Putamen (tissue), 1 donor: ENCODE measurements at places on chromosomes 7 and 10.

DNA sequence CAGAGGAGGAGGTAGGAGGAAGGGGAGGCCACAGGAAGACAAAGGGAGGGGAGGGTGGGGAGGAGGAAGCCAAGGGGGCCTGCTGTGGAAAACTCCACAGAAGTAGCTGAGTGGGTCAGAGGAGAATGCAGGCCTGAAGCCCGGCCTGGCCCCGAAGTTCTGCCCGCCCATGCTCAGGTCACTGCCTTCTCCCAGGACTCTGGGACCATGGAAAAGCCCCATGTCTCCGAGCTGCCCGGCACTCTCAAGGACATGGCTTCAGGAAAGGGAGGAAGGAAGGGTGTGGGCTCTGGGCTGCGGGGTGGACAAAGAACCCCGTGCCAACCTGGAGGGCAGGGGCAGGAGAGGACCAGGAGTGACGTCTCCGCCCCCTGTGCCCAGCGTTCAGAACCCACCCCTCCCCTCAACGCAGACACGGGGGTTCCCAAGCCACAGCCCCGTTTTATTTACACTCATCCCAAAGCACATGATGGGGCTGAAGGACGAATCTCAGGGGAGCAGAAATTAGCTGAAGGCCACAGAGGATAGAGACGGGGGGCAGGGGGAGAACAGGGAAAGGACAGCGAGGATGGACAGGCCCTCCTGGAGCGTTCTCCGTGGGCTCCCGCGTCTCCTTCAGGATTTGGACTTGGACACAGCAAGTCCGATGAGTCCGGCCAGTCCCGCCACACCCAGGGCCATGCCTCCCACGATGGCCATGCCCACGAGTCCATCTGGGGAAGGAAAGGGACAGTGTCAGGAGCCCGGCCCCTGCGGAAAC lies 1.8 kb upstream of the CLDN15 start:
- no peak for DNase-seq

GRCh38 chr7:128379900-128380479 lies 18.5 kb upstream of the PRRT4 start:
- no peak for DNase-seq

GRCh38 chr7:18495412-18496340 lies at the start of gene HDAC9:
Gene HDAC9 (plus strand): TSS chr7:18495749. CDS start chr7:18496303, 554 bp downstream.
- peak; percentile 84 for DNase-seq

- DNase-seq, result peak; percentile 87
Observed at GRCh38 chr7:151341357-151342101, at the start of gene NUB1. Gene NUB1 (plus strand): TSS chr7:151341812. CDS start chr7:151345350, 3,538 bp downstream.

- DNase-seq, result no peak
Observed at GRCh38 chr10:3563298-3563697, 221.7 kb downstream of the KLF6 start.

- DNase-seq, result no peak
Observed at GRCh38 chr7:102387064-102387463, 9.1 kb upstream of the PRKRIP1 start.

DNA sequence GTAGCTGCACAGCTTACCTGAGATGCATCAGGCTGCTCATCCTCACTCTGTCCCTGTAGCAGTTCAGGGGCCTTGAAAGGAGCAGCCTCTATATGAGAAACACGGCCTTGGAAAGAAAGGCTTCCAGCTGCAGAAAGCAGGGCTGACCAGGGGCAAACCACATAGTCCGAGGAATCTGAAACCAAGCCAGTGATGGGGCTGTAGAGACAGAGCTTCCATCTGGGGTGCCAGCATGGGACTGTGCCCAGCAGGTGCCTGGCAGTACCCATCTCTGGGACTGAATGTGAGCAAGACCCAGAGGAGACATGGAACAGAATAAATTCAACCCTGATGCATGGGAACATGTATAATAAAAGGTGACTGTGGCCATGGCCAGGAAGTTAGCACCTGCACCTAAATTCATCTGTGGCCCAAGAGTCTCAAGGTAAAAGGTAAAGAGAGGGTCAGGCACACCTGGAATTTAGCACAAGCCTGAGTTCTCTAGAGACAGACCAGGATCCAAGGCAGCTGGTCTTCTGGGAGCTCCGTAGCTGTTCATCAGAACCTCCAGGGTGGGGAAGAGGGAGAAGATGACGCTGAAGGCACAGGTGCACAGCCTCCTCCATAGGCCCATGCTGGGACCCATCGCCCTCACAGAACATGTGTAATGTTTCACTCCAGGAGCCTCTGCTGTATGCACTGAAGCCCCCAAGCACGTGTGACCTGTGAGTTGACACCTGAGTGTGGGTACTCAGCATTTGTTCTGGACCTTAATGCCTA lies 25.3 kb downstream of the FRMPD2 start:
- DNase-seq, result no peak

DNA sequence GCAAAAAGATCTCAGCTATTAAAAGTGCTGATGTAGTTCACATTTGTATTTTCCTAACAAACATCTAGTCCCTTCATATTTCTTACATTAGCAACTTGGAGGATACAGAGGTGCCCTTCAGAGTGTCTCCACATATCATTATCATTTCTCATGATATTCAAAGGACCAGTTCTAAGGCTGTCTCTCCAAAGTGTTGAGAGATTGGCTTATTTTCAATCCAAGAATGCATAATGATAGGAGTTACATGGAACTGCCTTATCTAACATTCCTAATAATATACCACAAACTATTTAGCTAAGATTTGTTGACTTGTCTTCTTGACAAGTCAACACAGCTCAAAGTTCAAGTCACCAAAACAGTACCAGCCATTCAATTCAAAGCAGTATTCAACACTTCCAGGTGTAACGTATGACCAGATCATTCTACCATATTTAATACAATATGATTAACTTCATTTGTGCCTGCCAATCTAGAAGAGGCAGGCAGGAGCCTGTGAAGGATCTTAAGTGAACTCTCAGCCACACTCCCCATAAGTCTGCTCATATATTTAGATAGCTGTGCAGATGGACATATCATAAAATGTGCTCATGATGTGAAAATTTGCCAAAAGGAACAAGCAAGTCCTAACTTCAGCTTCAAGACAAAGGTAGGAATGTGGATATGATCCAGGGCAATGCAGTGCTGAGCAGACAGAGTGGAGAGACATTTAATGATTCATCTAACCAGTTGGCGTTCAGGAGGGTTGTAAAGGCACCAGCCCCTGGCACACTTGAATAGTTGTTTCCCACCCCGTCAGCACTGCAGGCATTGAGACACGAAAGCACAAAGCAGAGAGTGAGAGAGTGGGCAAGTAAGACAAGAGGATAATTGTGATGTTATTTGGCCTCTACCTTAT lies 108.3 kb downstream of the MTERF1 start:
- no peak for DNase-seq

DNA sequence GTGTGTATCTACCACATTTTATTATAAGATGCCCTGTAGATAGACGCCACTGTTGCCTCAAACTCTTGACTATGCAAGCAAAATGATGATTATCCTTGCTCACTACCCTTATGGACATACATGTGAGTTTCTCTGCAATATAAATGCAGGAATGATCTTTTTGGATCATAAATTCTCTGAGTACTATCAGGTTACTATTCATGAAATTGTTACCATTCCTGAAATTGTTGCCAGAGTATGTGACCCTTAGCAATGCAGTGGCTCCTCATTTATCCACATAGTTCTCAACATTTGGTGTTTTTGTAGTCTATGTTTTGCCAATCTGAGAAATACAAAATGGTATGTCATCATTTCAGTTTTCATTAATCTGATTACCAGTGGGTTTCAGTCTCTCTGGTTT lies 166.2 kb upstream of the FAM3C start:
- DNase-seq, result no peak

DNA sequence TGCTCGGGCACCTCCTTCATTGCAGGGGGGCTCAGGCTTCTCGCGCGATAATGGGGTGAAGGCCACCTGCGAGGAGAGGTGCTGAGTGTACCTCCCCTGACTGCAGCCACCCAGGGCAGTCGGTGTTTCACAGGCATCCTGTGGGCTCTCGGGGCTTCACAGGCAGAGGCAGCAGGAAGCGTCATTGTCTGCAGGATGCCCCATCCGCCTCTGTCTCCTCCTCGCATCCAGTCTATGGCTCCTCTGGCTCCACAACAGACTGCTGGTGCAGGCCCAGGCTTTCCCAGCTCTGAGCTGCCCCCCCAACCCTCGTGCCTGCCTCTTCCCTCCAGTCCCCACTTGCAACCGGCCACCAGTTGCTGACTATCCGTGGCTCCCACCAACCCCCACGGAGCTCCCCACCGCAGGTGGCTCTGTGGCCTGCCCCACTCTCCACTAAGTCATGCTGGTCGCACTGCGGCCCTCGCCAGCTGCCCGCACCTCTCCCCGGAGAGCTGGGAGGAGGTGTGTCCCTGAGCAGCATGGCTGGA lies 36.5 kb downstream of the CAMK2B start:
- no peak for DNase-seq

- no peak for DNase-seq
Observed at GRCh38 chr7:130415006-130415405, 25.8 kb downstream of the CEP41 start.

- DNase-seq, result no peak
Observed at GRCh38 chr7:122255454-122255853, 49.1 kb downstream of the FEZF1 start.

DNA sequence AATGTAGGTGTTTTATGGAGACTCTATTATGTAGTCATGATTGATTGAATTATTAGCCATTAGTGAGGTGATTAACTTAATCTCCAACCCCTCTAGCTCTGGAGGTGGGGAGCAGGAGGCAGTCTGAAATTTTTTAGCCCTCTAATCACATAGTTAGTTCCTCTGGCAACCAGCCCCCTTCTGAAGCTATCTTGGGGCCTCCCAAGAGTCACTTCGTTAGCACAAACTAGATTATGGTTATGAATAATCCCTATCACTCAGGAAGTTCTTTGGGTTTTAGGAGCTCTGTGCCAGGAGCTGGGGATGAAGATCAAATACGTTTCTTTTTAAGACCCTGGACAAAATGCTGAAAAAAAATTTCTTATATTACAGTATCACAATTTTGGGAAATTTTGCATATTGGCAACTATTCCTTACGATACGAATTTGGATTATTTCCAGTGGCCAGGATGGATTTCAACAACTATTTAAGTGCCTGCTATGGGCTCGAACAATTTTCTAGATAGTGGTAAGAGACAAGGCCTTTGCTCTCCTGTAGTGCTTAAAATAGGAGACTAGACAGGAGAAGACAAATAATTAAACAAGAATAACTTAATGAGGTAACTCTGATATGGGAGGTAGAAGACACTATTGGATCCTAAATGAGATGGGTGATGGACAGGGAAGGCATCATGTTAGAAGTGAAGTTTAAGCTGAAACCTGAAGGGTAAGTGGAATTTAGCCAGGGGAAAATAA lies 52.9 kb downstream of the BTAF1 start:
- no peak for DNase-seq

GRCh38 chr7:96701258-96701657 lies 8.4 kb downstream of the SEM1 start:
- no peak for DNase-seq

DNA sequence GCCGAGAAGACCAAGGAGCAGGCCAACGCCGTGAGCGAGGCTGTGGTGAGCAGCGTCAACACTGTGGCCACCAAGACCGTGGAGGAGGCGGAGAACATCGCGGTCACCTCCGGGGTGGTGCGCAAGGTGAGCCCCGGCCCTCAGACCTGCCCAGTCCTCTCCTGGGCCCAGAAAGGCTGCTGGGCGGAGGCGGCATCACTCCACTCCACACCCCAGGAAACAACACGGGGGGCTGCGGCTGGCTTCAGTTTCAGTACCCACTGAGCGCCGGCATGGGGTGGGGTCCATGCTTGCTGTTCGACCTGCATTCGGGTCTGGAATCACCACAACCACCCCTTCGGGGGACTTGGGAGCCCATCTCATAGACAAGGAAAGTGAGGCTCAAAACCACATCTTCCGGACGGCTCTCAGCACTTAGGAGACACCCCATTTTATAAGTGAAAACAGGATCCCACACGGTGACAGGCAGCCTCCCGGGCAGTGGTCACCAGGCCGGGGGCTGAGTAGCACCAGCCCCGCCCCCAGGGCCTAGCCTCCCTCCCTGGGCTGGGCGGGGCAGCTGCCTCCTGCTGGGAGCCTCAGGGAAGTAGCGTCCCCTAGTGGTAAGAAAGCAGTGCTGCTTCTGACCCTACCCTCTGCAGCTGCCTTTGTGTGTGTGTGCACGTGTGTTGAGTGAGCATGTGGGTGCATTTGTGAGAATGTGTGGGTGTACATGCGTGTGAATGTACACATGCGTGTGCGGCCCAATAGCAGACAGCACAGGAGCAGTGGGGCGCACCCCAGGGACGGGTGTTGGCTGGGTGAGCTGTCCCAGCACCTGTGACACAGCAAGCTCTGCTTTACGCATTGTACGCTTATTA lies 1.8 kb downstream of the SNCG start:
- DNase-seq, result no peak

GRCh38 chr10:89543841-89544240 lies 8.4 kb upstream of the SLC16A12 start:
- no peak for DNase-seq

- DNase-seq, result no peak
Observed at GRCh38 chr10:86655596-86655995, 1.2 kb downstream of the OPN4 start.

DNA sequence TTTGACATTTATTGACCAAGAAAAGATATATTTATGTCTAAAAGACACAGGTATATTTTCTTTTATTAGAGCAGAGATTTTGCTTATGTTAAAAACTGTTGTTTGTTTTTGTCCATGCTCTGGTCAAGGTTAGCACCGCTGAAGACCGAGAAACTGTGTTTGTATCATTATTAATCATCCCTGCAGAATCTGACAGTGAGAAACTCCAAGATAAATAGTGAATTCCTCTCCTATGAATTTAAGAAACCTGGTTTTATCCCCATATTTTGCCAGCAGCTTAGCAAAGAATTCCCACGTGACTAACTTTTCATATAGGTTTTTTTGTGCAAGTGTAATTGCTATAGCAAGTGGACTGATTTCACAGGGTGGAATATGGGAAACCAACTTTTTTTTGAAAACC lies 77.6 kb downstream of the FRMD4A start:
- DNase-seq, result no peak

- DNase-seq, result no peak
Observed at GRCh38 chr10:110724116-110724921, 80.2 kb downstream of the RBM20 start.

DNA sequence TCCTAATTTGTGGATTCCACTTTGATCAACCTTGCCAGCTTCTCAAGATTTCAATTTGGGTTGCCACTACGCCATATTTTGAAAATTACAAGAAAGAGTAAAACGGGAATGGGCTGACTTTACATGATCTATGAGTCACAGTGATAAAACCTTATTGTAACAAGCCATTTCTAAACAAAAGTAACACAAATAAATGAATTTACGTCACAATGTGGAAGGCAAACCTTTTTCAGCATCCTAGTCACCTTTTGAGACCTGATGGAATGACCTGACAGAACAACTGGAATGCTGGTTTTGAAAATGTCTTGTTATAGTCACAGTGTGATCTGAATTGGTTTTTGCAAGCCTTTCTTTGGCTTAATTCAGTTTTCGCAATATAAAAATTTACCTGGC lies 85.9 kb downstream of the CDK6 start:
- no peak for DNase-seq

- DNase-seq, result no peak
Observed at GRCh38 chr7:36638586-36639263, 85.6 kb downstream of the AOAH start.

GRCh38 chr7:134101716-134102115 lies 25.4 kb upstream of the LRGUK start:
- DNase-seq, result no peak
